Epithelial cell of prostate (primary cell): ENCODE measurements at places on chromosomes 6 and 20.

DNA sequence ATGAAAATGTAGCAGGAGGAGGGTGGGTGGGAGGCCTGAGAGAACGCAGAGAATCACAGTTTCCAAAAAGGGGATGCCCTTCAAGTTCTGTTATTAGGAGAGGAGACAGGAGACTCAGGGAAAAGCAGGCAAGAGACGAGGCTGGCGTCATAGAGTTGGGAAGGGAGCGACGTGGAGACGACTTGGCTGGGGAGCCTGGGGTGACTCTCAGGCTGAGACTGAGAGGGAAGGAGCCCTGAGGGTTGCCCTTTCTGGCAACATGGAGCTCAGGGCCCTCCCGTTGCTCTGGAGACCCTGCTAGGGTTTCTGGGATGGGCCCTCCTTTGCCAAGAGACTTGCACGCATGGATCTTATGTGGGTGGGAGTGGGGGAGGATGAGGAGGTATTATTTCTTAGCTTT lies 108.9 kb downstream of the CDH4 start:
- DNase-seq: no peak

- DNase-seq: no peak
Measured at GRCh38 chr20:19936466-19937200, 80.5 kb upstream of the NAA20 start.

GRCh38 chr20:47102629-47103028 lies 208.0 kb downstream of the EYA2 start:
- DNase-seq: no peak

GRCh38 chr20:32585586-32586127 lies 524 bp upstream of the NOL4L start:
- DNase-seq: no peak

DNA sequence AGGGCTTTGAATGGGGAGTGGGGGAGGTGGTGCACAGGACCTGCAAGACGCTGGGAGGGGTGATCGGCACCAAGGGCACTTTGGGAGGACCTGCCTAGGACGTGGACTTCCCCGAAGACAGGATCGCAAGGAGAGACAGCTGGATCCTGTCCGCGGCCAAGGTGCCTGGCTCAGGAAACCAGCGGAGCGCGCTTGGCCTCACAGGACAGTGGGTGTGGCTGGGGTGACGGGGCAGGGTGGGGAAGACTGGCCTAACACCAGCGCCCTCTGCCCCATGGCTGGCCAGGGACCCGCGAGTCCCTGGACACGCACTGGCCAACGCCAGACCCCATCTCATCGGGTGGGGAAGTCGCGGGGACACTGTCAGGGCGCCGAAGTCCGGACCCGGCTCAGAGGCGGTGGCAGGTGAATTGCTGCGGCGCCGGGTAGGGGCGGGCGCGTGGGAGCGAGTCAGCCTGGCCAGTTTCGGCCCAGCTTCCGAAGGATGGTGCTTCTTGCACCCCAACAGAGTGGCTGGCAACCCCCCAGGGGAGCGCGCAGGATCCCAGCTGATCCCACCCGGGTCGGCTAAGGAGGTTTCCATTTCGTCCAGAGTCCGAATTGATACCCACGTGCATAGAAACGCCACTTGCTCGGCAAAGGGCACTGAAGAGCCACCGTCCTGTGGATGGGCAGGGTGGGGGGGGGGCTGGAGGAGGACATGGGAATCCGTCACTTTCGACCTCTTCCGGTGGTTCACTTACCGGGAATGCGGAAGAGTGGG lies 785 bp upstream of the THBD start:
- DNase-seq: no peak

DNA sequence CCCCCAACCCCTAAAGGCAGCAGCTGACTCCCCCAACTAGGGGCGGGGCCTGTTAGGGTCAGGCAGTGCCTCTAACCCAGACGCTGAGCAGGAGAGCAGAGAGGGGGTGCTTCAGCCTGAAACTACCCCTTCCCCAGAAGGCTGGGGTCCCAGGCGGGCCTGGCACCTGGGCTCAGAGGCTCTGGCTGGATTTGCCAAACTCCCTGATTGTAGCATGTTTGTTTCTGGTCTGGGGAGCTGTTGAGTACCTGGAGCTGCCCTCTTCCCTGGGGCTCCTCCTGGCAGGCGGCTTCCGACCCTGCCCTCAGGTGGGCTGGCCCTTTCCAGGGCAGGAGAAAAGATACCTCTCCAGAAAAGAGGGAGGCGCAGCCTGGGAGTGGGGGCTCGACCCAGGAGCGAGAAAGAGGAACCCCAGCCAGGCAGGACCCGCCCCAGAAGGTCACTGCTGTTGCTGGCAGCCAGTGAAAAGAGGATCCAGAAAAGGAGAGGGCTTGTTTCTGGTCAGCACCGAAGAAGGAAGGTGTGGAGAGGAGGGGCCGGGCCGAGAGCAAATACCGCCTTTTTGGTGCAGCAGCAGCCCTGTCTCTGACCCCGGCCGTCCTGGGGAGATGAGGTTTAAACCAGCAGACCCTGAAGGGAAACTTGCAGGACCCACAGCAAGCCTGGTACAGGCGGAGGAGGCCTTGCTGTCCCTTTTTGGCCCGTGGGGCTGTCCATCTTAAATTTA lies 810 bp upstream of the ABHD16B start:
- DNase-seq: no peak

GRCh38 chr6:2021713-2022125 lies 223.7 kb downstream of the GMDS start:
- DNase-seq: peak; percentile 70

DNA sequence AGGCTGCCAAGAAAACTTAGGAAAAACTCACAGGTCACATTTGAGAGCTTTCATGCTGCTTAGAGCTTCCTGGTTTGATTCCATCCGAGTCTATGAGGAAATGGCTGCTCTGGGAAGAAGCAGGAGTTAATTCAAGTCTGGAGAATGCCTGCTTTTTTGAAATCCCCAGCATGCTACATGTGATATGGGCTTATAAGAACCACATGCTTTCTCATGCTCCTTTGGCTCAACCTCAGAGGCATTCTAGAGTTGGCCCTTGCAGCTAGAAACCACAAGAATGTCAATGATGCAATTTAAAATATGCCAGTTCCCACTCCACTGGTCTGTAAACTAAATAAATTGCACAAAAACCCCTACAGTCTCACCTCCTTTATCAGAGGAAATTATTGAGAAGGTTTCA lies 142.9 kb upstream of the OLIG3 start:
- DNase-seq: no peak
